ENCODE measurements at places on chromosomes 5 and 9. TPM values are rescaled to one million over a fixed set of nuclear protein-coding genes. Genes with fewer than 3 reads are reported as not detected.

Gene AHRR
- 2.2 TPM for total RNA-seq

GRCh38 chr5:53438486-53439472, 41.6 kb upstream of the FST start:
- DNase-seq = no peak

Gene PSMD5
- total RNA-seq = 30.7 TPM

GRCh38 chr5:152140347-152140746, 215.7 kb upstream of the GLRA1 start:
- DNase-seq = no peak

GRCh38 chr9:127122176-127123063, at the start of gene ANGPTL2:
Gene ANGPTL2, minus strand, starts transcription at chr9:127122635. Its CDS starts 13,904 bp downstream, at chr9:127108731.
- DNase-seq = no peak

Gene NUTM2F
- not detected for total RNA-seq

DNA sequence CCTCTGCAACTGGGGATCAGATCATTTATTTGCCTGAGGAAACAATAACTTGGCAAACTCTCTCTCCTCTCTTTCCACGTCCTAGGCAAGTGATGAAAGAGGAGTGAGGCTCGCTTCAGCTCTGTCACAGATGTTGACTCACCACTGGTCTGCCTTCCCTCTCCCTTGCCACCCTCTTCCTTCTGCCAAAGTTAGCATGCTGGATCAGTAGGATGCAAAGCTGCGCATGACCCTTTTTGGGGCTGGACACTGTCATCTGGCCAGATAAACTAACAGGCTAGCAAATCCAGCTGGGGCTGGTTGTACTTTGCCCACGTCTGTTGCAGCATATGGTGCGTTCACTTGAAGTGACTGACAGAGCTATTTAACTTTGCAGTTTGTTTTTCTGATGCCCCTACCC, 36.2 kb upstream of the SMARCA2 start:
- no peak for DNase-seq

Gene KIAA1958
- total RNA-seq = 6.0 TPM

Gene LRRC19
- total RNA-seq = not detected

Gene ARPC5L
- 21.8 TPM for total RNA-seq

Gene TAS2R1
- total RNA-seq = not detected

Gene TAF11L5
- not detected for total RNA-seq

DNA sequence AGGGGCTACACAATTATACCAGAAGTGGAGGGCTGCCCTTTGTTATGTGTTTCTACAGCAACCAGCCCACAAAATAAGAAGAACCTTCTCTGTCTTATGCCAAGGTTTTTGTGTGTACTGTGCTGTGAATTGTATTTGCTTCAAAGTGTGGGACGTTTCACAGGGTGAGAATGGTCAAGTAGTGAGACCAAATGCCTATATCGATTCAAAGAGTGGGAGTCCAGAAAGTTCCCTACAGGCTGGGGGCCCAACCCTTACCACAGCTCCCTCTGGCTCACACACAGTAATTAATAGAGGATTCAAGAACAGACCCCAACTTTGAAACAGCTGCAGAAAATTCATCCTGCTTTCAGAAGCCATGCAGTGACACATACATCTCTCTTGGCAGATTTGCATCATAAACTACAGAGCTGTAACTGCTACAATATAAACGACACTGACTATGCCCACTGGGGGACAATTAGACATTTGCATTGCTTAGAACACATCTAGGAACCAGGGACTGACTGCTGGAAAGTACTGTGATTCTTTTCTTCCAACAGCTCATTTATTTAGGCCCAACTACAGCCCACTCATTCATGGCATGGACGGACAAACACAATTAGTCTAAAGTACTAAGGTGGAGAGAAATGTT, 12.8 kb downstream of the ENC1 start:
- DNase-seq = no peak

DNA sequence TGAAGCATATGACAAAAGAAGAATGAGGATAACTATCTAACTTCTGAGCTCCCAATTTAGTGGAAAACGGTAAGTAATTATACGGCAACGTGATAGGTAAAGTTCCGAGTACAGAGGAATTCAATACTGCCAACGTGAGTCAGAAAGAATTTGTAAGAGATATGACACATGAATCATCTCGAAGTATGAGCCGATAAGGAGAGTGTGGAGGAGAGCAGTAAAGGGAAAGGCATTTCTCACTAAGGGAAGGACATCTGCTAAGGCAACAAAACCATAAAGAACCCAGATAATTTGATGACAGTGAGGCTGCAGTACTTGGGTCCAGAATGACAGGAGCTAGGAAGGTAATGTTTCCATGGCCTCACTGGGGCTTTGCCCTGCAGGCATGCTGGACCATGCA, 11.0 kb downstream of the MPDZ start:
- no peak for DNase-seq

GRCh38 chr9:104374711-104375110, 129.4 kb upstream of the OR13F1 start:
- no peak for DNase-seq

DNA sequence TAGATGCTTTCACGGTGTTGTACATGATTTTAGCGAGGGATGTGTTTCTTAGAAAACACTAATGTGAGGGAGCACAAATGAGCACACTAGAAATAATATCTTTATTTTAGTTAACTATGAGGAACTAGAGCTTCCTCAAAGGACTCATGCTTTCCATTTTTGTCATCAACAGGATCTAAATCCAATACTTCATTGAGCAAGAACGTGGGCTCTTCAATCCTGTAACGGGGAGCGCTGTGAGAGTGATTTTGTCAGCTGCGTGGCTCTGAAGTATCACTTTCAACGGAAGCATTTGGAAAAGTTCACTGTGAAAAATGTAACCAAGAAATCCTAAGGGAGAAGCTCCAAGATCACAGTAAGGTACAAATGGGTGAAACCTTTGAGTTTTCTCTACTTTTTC, 93.2 kb downstream of the LIX1 start:
- no peak for DNase-seq

Gene RIMOC1
- 16.3 TPM for total RNA-seq

DNA sequence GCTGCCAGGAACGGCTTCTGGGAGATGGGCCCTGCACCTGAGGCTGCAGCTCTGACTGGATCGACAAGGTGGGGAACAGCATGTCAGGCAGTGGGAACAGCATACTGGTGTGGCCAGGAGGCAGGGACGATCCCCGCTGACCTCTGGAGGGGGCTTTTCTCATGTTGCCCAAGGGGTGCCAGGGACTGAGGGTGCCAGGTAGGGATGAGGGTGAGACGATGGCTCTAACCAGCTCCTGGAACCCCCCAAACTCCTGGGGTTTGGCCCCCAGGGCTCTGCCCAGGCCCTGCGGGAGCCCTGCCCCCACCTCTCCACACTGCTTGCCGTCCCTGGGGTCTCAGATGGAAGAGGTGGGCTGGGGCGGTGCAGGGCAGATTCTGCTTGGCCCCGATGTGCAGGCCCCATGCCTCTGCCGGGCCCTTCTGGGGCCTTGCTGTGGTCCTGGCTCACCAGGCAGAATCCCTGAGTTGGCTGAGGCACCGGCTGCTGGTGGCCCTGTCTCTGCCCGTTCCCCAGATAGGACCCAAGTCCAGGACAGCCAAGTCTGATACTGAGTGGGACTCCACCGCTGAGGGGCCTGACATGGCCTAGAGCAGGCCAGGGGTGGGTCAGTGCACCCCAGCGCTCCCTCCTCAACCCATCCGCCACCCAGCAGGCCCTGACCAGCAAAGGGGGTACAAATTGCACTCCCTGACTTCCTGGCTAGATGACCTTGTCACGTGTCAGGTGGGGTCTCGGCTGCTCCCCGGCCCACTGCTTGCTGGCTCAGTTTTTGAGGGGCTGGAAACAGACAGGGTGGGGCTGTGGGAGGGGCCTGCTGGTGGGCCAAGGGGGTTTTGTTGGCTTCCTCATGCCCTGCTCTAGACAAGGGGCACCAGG, 28.4 kb upstream of the RNF130 start:
- no peak for DNase-seq

DNA sequence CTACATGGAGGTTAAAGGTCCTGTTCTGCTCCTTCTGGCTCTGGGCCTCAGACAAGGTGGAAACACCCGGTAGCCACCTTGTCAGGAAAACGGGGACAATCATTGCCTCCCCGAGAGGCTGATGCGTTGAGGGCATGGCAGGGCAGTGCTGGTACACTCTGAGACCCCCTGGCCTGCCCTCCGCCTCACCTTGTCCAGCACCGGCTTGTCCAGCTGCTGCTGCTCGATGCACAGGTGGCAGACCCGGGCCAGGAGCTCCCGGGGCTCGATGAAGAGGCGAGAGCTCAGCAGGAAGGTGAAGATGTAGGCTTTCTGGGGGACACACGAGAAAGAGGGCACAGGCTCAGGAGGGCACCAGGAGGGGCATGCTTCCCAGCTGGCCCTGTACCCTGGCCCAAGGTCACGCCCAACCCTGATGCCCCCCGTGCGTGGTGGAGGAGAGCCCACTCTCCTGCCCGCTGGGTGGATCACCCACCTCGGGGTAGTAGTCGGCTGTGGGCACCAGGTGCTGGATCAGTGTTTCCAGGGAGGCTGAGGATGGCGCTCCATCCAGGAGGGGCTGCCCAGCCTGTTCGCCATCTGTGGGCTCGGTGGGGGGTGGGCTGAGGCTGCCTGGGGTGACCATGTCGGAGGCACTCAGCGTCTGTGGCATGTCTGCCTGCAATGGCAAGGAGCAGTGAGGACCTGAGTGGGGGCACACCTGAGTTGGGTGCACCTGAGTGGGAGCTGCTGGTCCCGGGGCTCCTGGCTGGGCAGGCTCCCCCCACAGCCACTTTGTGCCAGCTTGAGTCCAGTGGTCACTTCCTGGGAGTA, 66.0 kb upstream of the RNF130 start:
- DNase-seq = peak; percentile 16

- DNase-seq = no peak
Observed at GRCh38 chr5:56412601-56413379, 179.7 kb upstream of the ANKRD55 start.

Gene TLX3
- not detected for total RNA-seq

Gene PLPPR1
- not detected for total RNA-seq

DNA sequence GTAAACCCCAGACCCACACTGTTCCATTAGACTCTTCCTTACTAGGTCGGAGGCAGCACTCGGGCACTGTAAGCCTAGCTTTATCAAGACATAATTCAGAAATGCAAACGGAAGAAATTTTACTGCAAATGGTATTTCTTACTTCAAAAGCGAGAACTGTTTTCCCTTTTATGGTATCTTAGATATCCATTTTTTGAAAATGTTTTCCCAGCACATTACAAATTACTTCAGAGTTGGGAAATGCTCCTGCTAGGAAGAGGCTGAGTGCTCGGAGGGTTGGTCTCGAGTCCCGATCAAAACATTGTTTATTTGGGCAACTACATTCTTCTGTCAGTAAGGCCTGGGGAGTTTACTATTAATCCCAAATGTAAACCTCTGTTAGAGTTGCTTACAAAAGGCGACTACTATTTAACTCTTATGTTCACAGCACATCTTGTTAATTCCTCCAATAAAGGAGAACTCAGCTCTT, 332.9 kb downstream of the CWC27 start:
- DNase-seq = no peak

GRCh38 chr5:141747152-141748141, 65.4 kb upstream of the ARAP3 start:
- DNase-seq = no peak

Gene CARTPT
- not detected for total RNA-seq

Gene SLCO4C1
- not detected for total RNA-seq

DNA sequence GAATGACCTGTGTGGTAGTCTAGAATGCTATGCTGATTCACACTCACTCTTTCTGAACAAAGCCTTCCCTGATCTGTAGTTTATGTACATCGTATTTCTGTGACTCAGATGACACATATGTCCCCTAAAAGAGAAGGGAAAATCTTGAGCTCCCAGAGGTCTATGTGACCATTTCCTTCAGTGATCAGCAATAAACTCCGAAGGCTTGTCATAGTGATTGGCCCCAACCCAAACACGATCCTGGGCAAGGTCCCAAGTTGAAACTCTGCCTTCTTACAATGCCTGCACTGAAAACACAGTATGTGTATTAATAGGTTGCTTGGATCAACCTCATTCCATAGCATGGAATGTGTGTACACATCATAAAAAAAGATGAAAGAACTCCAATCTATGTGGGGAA, 685.8 kb downstream of the MAT2B start:
- no peak for DNase-seq

DNA sequence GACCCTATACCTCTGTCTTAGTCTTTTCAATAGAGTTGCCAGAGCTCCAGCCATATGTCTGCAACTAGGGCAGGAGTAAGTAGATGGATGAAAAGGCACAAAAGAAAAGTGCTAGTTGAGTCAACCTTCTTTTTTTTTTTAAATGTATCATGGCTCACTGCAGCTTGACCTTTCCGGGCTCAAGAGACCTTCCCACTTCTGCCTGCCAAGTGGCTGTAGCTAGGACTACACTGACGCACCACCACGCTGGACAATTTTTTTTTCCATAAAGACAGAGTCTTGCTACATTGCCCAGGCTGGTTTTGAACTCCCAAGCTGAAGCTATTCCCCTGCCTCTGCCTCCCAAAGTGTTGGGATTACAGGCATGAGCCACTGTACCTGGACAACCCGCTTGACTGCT, 27.3 kb downstream of the FOXE1 start:
- no peak for DNase-seq

DNA sequence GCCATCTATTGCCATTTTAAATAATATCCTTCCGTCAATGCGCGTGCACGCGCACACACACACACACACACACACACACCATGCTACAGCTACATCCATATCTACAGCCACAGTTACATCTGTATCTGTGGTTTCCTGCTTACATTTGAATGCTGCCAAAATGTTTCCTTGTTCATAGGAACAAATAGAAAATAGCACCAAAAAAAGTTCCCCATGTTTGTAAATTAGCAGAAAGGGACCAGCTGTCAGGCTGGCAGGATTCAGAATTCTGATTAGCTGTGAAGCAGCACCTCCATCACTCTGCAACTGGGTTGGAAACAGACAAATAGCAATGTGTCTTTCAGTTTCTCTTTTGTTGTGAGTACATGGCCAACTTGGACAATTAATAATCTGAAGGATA, 601.5 kb downstream of the IRX1 start:
- DNase-seq = no peak

Measured in omental fat pad (tissue), 4 donors.